OCI-LY7 (cell line): ENCODE measurements at places on chromosomes 2 and 18.

- DNase-seq, result no peak
Measured at GRCh38 chr2:17594533-17595401, 54.3 kb downstream of the VSNL1 start.

DNA sequence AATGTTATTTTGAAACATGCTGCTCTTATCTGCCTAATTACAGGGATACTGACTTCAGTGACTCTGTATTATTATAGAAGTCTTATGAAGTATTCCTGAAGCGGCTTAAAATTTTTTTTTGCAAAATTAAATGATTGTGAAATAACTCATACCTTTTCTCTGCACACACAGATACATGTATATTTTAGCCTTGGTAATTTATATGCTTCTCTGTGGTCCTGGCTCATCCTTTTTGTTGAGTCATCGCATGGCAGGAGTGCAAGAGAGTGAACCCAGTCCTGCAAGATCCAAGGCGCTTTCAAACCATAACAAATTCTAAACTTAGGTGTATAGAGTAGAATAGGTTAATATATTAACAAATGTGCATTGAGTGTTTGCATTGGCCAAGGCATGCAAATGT, 8.6 kb downstream of the CCNT2 start:
- no peak for DNase-seq

DNA sequence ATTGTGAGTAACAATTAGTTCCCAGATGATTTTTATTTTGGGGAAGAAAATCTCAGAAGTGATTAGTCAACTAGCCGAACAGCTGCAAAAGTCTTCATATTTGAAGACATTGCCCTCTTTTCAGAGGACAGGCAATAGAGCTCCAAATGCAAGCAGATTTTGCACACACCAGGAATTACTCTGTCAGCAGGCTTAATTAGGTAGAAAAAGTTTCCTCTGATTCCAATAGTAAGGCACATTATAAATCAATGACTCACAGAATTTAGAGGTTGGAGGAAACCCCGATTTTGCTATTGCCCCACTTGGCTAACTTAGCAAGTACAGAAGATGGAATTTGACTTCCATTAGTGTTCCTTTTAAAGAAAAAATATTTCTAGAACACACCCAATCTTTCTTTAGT, 30.7 kb upstream of the SCN1A start:
- no peak for DNase-seq

DNA sequence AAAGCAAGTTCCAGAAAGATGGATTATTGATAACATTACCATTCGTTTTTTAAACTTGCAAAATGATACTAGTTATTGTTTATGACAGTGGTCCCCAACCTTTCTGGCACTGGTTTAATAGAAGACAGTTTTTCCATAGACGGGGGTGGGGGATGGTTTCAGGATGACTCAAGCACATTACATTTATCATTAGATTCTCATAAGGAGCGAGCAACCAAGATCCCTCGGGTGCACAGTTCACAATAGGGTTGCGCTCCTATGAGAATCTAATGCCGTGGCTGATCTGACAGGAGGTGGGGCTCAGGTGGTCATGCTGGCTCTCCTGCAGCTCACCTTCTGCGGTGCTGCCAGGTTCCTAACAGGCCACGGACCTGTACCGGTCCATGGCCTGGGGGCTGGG, 86.2 kb downstream of the BCL2 start:
- DNase-seq, result no peak

DNA sequence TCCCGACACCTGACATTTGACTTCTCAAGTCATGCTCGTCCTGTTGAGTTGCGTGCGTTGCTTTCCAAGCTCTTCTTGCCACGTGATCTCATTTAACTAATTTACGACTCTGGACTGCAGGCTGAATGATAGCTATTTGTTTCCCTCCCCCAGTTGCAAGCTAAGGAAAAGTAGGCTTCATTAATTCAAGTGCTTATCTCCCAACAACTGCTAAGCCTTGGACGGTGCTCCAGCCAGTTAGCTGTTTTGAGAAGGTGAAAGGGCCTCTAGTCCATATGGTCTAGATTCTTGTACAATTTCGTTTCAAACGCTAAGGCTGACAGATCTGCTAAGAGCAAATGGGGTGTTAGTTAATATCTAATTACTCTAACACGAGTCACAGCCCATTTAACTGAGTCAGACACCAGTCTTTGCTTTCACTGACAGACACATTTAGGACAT, 21.1 kb downstream of the GPR45 start:
- DNase-seq, result no peak

- DNase-seq, result no peak
Measured at GRCh38 chr2:200297100-200297499, 9.4 kb upstream of the SPATS2L start.

DNA sequence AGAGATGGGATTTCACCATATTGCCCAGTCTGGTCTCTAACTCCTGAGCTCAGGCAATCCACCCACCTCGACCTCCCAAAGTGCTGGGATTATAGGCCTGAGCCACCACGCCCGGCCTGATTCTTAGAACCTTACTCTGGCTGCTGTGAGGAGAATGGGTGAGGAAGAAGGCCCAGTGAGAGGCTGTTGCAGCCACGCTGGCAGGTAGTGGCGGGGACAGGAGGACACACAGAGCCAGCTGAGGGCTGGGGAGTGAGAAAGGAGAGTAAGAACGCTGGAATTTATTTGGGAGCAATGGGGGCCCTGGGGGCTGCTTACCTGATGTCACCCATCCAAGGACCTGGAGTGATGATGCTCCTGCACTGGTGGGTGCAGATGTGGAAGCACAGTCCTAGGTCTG, 153.8 kb upstream of the SIX3 start:
- DNase-seq, result no peak
